Large intestine (tissue), 12 donors: ENCODE measurements at places on chromosomes 1 and 21.

DNA sequence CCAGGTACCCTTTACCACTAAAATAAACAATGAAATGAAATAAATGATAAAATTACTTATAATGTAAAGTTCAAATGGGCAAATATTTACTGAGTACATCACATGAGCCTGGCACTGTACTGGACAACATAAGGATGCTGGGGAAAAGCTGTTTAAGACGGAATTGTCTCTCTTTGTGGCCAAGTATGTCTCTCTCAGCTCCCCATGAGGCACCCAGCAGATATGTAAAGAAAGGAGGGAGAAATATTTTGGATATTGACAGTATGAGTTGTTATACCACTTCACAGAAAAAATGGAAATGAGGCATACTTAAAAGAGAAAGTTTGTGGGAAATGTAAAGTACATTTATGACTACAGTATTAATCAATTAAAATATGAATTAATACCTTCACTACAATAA lies 1.0 kb upstream of the TNFSF4 start:
- no peak for DNase-seq

GRCh38 chr1:40258445-40258769 lies 371 bp downstream of the ZMPSTE24 start:
- no peak for DNase-seq

- DNase-seq, result no peak
Measured at GRCh38 chr1:174000371-174000770, 21.8 kb downstream of the RC3H1 start.

DNA sequence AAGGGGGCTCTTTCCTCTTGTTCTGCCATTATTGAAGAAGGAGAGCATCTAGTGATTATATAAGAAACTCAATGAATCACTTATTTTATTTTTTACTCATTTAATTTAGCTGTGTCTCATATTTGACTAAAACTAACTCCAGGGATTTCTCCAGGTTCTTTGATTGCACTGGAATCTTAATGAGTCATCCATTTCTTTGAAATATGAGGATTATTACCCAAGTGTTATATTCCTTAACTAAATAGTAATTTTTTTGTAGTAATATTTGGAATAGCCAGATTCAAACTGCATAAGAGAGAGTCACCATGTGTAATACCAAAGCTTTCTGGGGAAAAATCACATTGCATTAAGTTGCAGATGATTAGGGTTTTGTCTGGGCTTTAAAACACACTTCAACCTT lies 59.5 kb downstream of the NTMT2 start:
- no peak for DNase-seq

DNA sequence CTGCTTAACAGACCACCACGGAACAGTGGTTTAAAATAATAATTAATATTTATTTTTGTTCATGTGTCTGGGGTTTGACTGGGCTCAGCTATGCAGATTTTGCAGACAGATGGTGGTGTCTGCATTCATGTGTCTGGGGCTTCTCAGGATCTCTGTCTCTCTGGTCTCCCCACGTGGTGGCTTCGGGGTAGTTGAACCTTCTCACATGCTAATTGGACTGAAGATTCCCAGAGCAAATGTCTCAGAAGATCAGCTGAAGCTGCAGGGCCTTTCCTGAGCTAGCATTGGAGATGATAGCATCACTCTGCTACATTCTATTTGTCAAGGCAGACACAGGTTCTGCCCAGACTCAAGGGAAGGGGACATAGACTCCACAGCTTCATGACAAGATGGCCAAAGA lies 109.1 kb upstream of the DNAH14 start:
- DNase-seq, result no peak

DNA sequence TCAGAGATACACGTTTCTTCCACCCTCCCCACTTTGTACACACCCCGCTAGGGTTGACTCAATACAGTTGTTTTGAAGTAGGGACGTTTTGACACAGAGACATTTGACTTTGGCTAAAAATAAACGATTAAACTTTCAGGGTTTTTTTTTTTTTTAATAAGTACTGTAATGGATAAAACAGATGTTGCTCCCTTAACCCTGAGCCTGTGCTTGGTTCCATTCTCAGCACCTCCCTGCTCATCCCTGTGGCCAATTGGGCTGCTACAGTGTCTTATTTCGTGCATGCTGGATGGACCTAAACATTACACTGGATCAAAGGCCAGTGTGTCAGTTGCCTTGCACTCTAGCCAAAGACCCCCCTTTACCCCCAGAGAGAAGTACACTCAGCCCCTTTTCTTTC lies 16.9 kb downstream of the GRHL3 start:
- DNase-seq, result no peak

DNA sequence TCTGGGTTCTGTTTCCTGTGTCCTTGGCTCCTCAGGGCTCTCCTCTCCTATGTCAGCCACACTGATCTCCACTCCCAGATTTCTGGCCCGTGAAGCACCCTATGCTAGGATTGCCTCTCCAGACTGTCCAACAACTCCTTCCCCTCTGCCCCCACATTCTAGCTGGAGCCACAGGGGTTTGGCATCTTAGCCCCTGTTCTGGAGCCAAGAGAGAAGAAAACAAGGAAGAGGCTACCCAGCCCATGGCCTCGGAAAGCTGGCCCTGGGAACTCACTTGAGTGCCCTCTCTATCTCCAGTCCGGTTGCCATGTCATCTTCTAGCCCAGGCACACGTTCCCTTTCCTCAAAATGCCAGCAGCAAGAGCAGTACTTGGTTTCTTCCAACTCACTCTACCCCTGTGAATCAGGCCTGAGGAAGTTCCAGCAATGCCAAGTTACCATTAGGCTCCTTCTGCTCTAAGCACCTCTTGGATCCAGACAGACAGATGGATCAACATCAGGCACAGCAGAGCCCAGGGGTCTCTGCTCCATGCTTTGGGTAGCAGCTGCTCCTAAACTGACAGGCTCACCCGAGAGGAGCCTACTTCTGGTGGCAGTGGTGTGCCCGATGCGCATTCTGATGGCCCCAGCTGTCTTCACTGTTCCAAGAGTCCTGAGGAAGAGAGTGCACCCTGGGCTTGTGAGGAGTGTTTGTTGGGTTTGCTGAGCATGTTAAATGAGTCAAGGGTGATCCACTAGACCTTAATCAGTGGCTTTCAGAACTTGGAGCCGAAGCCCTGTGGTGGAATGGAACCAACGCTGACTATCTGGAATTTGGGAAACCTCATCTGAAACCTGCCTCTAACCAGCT lies 11.6 kb upstream of the GPR61 start:
- DNase-seq, result no peak

- no peak for DNase-seq
Measured at GRCh38 chr1:14466006-14466405, 132.5 kb upstream of the KAZN start.
